Suppressor macrophage treated with lipopolysaccharide for 1 hour (primary cell): ENCODE measurements at places on chromosomes 12 and 14.

- DNase-seq = no peak
Measured at GRCh38 chr12:53677016-53677799, 1.3 kb upstream of the ATP5MC2 start.

DNA sequence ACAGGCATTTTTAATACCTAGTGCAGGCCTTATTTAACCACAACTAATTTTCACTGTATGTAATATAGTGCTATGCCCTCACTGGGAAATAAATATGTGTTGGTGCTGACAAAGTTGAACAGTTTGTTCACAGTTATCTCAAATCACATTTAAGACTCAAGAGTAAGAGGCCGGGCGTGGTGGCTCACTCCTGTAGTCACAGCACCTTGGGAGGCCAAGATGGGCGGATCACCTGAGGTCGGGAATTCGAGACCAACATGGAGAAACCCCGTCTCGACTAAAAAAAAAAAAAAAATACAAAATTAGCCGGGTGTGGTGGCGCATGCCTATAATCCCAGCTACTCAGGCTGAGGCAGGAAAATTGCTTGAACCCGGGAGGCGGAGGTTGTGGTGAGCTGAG, 22.9 kb upstream of the TEAD4 start:
- DNase-seq = no peak

DNA sequence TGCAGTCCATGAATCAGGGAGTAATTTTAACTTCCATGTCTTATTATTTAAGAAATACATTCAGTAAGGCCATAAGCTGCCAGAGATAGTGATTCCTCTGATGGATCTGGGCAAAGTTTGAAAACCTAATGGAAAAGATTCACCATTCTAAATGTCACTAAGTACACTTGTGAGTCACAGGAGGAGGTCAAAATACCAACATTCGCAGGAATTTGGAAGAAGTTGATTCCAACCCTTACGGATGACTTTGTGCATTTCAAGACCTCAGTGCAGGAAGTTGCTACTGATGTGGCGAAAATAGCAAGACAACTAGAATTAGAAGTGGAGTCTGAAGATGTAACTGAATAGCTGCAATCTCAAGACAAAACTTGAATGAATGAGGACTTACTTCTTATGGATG, 69.8 kb downstream of the OSBPL8 start:
- DNase-seq = no peak

- peak; percentile 80 for DNase-seq
Measured at GRCh38 chr12:94109160-94109559, 39.2 kb upstream of the PLXNC1 start.

GRCh38 chr14:51121096-51121495, 26.2 kb upstream of the TRIM9 start:
- no peak for DNase-seq

DNA sequence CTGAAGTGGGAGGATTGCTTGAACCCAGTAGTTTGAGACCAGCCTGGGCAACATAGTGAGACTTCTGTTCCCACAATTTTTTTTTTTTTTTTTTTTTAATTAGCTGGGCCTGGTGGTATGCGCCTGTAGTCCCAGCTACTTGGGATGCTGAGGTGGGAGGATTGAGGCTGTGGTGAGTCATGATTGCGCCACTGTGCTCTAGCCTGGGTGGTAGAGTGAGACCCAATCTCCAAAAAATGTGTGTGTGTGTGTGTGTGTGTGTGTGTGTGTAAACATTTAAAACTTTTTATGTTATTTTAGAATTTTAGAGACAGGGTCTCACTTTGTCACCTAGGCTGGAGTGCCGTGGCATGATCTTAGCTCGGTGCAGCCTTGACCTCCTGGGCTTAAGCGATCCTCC, 6.8 kb downstream of the PPP1R36 start:
- DNase-seq = peak; percentile 38

DNA sequence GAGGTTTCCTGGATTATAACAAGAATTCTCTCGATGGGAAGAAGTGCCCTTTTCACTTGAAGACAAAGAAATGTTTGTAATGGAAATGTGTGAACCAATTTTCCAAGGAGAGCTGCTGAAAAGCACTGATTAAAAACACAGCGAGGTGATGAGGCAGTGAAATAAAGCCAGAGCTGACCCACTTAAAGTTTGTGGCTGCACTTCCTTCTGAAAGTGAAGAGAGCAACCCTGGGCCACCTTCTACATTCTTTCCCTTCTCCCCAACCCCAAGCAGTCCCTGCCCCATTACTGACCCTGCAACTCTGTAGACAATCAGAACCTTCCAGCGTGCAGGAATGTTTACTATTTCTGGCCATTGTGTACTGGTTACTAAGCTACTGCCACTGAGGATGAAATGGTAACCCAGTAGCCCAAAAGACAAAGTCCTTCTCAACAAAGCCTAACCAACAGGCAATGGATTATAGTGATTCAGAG, 173.9 kb downstream of the TTC7B start:
- DNase-seq = no peak

DNA sequence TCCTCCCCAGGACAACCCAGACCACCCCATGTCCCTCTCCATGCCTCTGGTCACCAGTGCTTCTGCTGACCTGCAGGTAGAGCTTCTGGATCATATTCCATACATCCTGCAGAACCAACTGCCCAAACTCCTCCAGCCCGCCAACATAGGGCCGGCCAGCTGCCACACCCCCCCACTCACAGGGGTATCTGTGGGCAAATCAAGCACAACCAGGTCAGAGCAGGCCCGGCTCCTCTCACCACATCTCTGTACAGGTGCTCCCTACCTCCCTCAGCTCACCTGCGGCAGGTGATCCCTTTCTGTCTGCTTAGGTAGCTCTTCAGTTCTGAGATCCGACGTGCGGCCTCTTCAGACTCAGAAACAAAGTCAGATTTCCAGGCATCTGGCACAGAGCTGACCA, 29.0 kb downstream of the TEP1 start:
- DNase-seq = no peak

DNA sequence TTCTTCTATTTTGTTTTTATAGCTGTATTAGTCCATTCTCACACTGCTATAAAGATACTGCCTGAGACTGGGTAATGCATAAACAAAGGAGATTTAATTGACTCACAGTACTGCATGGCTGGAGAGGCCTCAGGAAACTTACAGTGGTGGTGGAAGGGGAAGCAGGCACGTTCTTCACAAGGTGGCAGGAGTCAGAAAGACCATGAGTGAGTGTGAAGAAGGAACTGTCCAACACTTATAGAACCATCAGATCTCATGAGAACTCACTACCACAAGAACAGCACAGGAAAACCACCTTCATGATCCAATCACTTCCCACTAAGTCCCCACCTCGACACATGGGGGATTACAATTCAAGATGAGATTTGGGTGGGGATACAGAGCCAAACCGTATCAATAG, 42.3 kb downstream of the ARMH4 start:
- DNase-seq = no peak

DNA sequence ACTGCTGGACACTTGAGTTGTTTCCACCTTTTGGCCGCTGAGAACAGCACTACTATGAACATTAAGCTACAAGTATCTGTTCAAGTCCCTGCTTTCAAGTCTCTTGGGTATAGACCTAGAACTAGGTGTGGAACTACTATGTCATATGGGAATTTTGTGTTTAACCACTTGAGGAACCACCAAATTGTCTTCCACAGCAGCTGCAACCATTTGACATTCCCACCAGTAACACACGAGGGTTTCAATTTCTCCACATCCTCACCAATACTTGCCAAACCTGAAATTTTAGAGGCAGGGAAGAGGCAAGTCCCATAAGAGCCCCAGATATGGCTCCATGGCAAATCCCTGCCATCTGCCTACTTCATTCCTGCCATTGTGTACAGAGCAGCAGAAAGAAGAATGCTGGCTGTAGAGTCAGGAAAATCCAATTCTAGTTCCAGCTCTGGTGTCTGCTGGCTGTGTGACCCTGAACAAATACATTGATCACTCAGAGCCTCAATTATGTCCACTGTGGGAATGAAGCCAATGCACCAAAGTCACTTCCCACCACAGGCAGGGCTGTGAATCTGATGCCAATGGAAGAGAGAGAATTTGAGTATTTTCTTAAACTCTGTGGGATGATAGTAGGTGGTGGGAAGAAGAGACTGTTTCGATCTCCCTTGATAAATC, 17.8 kb downstream of the PITPNM2 start:
- no peak for DNase-seq

GRCh38 chr12:67918441-67918840, 70.8 kb upstream of the IFNG-AS1 start:
- no peak for DNase-seq

GRCh38 chr12:107478881-107479280, 206.7 kb upstream of the PWP1 start:
- DNase-seq = no peak
